ENCODE measurements at places on chromosomes 5 and 9.

- no peak for DNase-seq
Measured at GRCh38 chr5:161411156-161411555, 135.4 kb downstream of the GABRB2 start.

GRCh38 chr9:123912167-123912897 lies 17.6 kb downstream of the DENND1A start:
- no peak for DNase-seq

DNA sequence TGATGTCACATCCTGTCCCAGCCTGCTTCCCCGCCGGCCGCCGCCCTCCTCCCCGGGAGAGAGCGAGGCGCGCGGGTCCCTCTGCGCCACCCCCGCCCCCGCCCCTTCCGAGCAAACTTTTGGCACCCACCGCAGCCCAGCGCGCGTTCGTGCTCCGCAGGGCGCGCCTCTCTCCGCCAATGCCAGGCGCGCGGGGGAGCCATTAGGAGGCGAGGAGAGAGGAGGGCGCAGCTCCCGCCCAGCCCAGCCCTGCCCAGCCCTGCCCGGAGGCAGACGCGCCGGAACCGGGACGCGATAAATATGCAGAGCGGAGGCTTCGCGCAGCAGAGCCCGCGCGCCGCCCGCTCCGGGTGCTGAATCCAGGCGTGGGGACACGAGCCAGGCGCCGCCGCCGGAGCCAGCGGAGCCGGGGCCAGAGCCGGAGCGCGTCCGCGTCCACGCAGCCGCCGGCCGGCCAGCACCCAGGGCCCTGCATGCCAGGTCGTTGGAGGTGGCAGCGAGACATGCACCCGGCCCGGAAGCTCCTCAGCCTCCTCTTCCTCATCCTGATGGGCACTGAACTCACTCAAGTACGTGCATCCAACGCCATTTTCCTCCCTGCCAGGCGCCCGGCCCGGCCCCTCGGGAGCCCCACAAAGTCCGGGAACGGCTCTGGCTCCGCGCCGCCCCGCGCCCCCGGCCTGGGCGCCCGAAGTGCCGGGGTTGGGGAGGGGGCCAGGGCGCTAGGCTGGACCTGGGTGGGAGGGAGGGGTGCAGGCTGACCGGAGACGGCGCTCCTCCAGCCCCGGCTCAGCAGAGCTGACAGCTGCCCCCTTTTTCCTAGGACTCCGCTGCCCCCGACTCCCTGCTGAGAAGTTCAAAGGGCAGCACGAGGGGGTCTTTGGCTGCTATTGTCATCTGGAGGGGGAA lies 12.0 kb upstream of the OLFM1 start:
- DNase-seq, result no peak

DNA sequence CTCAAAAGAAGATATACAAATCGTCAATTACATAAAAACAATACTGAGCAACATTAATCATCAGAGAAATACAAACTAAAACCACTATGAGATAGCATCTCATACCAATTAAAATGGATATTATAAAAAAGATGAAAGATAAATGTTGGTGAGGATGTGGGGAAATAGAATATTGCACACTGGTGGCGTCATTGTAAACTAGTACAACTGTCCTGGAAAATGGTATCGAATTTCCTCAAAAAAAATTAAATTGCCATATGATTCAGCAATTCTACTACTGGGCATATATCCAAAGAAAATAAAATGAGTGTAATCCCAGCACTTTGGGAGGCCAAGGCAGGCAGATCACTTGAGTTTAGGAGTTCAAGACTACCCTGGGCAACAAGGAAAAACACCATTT lies 326.0 kb upstream of the FTMT start:
- DNase-seq, result no peak

All from neuronal stem cell (in vitro differentiated cells).